CD4-positive, alpha-beta T cell treated with Interleukin-1 beta for 1 hour (primary cell): ENCODE measurements at places on chromosomes 13 and 19.

DNA sequence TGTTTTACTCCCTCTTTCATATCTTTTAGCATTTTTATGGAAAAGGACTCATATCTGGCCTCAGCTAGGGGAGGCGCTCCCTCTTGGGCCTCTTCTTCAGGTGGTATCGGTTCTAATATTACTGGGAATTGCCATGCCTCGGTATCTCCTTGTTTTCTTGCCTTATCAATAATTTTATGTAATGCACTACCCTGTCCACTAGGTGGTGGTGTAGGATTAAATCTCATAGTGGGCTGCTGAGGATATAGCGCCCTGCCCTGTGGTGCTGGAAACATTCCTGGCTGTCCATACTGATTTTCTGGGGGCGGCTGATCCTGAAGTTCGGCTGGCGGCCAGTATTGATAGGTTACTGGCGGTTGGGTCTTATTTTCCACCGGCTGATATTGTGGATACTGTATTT, 35.8 kb downstream of the ZNF420 start:
- peak; percentile 0 for DNase-seq

DNA sequence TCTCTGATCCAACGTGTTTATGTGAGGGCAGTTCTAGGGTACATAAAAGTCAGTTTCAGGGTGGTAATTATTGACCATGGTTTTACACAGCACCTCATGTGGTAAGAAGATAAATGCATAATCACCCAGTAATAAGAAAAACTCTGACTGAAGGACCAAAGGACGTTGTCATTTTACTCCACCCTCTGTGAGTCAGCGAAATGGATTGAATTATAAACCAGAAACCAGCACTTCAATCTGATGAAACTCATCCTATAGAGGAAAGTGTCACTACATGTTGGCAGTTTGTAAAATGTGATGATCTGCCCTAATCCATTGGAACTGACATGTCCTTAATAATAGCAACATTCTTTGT, 406.8 kb downstream of the KLF5 start:
- no peak for DNase-seq

- DNase-seq: no peak
Observed at GRCh38 chr13:101230271-101230890, 185.9 kb downstream of the NALCN start.

DNA sequence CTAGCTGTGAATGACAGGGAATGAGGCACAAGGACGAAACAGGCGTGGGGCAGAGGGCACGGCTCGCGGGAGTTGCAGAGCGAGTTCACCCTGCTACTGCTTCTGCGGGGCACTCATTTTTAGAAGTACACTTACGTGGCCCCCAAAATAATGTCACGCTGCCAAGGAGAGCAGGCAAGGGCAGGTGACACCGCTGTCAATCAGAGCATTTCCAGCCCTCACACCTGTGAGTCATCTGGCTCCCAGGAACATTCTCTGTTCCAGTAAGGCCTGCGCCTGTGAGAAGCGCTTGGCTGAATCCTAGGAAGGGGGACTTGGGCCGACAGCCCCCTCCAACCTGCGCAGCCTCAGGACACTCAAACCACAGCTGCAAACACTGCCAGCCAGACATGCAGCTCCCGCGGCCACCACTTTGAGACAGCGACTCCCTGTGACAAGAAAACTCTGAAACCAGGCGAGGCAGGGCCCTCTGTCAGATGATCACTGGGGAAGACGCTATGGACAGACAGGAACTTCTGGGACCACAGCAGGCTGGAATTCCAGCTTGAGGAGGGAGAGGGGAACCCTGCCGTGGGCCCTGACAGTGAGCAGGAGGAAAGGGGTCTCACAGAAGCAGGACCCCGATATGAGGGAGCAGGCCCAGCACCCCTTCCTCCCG, 12.7 kb downstream of the DOT1L start:
- DNase-seq: no peak

- DNase-seq: no peak
Observed at GRCh38 chr13:70568571-70568970, 460.3 kb upstream of the KLHL1 start.

DNA sequence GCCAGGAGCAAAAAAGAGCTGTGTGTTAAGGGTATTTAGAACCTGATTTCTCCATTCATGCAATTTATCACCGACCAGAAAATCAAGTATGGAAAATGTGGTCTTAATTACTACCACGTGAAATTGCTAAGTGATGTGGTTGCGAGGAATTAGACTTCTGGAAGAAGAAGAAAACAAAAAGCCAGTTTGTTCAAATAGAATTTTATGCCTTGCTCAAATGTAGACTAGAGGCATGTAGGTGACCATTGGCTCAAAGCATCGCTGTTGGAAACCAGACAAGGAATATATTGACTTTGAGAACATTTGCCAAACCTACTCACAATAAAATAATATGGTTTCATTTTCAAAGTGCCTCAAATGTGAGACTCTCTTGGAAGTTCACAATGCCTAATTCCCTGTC, 57.3 kb upstream of the LRCH1 start:
- DNase-seq: no peak

DNA sequence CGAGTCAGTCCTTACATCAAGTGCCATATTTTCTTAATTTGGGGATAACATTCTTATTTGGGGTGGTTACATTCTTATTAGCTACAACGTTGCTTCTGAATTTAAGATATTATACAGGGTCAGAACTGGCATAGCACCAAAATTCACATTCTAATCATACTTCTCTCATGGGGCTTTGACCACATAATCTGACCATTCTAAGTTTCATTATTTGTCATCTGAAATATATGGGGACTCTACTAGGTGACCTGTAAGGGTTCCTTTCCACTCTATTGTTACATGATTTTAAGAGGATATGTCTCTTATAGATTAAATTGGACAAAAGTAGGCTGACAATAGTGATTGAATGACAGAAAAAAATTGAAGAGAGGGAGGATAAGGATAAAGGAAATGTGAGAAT, 536.5 kb downstream of the KCTD12 start:
- DNase-seq: no peak

DNA sequence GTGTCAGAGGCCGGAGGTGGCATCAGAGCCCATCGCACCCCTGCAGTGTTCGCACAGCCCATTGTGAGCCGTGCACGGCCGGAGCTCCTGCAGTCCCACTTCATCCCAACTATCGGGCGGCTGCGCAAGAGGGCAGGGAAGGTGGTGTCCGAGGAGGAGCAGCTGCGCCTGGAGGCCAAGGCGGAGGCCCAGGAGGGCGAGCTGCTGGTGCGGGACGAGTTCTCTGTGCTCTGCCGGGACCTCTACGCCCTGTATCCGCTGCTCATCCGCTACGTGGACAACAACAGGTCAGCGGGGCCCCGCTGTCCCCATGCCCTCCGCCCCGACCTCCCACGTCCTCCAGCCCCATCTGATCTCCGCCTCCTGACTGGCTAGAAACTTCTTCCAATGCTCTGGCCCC, 85.7 kb downstream of the RYR1 start:
- no peak for DNase-seq

DNA sequence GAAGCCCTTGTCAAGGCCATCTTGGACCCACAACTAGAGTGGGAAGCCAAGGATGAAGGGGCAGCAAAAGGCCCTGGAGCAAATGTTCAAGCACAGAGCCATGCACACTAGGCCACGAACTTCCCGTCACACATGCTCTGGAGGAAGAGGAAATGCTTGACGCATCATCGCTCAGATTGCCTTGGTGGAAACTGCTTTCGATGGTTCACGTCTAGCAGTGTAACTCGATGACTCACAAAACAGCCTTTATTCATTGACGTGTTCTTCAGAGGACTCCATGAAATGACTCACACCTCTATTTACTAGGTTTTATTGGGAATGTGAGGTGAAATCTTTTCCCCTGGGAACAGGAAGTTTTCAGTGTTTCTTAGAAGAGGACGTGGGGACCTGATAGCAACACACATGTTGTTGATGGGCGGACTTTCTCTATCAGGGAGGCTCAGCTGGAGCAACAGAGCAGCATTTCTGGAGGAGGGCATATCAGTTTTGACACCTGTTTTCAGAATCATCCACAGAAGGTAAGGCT, 79.8 kb upstream of the FLT1 start:
- DNase-seq: peak; percentile 74

GRCh38 chr19:18223860-18224524, 2.2 kb downstream of the PDE4C start:
- no peak for DNase-seq

DNA sequence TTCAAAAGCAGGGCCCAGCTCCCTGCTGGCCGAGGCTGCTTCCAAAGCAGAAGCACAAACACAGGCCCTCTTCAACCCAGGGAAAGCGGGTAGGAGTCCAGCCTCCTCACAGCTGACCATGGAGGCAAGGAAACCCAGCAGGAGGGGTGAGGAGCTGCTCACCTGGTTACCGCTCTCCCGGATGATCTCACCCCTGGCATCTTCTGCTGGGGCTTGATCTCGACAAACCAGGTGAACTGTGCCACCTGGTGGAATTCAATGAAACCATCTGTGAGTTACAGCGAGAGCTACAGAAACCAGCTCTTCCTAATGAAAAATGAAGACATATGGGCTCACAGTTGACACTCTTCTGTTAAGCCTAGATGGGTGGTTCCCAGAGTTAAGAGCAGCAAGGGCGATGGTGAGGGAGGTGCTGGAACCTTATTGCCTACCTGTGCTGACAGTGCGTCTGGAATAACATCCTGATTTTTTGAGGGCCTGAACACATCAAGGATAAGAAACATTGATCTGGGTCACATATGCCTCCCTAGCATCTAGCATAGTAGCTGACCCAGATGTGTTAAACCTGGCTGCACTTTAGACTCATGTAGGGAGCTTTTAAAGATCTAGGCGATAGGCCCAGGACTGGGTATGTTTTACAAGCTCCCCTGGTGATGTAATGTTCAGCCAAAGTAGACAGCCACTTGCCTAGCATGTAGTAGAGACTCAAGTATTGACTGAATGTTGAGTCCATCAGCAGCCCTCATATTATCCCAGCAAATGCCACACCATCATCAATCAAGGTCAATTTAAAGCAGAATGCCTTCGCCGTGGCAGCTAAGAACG, 6.1 kb downstream of the DHRS12 start:
- peak; percentile 77 for DNase-seq

DNA sequence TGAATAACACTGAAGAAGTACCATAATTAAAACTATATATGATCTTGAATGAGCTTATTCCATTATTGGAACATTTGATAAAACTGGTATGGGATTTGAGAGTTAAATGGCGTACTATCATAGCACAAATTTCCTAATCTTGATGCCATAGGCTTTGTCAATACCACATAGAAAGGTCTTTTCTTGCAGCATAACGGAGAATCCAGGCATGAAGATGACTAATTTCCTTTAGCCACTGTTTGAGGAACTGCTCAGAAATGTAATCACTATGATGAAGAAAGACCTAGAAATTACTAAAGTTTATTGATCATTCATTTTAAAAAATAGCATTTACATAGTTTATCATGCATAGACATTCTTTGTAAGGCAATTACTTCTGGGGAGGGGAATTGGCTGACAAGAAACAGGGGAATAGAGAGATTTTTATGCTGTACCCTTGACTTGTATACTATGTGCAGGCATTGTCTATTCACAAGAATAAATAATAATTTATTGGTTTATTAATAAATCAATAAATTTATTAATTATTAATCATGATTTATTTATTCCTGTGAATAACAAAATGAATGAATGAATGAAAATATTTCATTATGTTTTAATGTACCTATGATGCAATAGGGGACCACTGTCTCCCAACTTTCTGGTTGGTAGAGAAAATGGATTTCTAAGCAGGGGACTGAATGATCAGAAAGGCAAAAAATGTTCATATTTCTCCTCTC, 2676.6 kb downstream of the PCDH9 start:
- no peak for DNase-seq

GRCh38 chr19:46954993-46955812, 64.4 kb upstream of the NPAS1 start:
- DNase-seq: no peak

DNA sequence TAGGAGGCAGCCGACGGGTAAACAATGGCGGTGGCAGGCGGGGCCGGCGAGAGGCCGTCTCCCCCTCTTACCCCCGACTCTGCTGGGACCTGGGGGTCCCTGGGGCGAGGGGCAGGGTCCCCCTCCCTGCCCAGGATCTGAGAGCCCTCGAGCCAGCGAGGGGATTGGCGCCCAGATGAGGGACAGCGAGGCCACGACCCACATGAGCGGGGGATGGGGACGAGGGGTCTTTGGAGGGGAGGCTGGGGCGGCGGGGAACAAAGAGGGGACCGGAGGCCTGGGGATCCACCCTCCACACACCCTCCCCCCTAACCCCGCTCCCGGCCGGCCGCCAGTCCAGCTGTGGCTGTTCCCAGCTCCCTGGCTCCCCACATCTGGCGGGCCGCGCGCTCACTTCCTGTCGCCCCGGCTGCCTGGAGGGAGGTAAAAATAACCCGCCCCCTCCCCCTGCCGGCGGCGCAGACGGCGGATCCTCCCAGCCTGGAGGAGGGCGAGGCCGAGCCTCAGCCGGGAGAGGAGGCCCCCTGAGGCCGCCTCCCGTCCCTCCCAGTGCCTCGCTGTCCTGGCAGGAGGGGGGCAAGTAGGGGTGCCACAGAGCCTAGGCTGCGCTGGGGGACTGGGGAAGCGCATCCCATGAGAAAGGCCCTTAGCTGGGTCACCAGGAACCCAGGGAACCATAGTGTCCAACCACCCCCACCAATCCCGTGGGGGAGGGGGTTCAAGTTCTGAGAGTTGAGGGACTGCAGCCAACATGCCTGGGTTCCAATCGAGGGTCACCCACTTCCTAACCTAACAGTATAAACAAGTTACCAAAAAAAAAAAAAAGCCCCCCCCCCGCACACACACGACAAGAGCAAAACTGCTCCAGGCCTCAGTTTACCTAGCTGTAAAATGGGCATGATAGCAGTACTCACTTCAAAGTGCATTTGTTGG, 29.3 kb upstream of the NANOS3 start:
- peak; percentile 90 for DNase-seq

DNA sequence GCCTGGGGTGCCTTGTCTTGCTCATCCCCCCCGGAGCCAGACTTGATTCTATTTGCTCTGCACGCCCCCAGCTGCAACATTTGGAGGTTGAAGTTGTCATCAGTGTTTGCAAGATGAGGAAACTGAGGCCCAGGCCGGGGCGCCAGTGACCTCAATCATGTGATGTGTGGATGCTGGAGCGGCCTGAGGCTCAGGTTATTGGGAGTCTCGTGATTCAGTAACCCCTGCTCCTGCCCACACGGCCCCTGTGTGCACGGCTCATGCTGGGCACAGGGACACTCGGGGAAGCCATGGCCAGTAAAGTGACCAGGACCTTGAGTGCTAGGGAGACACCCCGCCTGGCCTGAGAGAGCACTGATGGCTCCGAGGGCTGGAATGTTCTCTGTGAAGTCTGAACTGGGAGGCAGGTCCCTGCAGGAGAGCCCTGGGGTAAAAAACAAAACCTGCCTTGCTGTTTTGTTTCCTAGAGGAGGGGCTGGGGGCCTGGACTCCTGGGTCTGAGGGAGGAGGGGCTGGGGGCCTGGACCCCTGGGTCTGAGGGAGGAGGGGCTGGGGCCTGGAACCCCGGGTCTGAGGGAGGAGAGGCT, 1.9 kb downstream of the FGF21 start:
- DNase-seq: no peak

GRCh38 chr19:6068711-6069110, 41.6 kb downstream of the RFX2 start:
- DNase-seq: no peak
